ENCODE measurements at places on chromosomes 11 and 22.
A peak's percentile ranks its signal among the peaks of the same experiment; 100 is the strongest.

- no peaks in the 10 kb centered on the region for H3K36me3 ChIP-seq
- no peak overlapping the region for H3K4me3 ChIP-seq
- H3K27me3 ChIP-seq, result peaks cover 22% of the 10 kb centered on the region
Observed at GRCh38 chr22:27730641-27731433, 70.7 kb downstream of the MN1 start.

- H3K36me3 ChIP-seq, result peaks cover 3% of the 10 kb centered on the region
- no peaks in the 10 kb centered on the region for H3K27me3 ChIP-seq
- H3K4me1 ChIP-seq, result peaks cover 10% of the 10 kb centered on the region
- no peak overlapping the region for H3K4me3 ChIP-seq
- H3K27ac ChIP-seq, result no peak overlapping the region
- DNase-seq, result no peak
Observed at GRCh38 chr22:46062232-46062615, 85.3 kb upstream of the WNT7B start.

DNA sequence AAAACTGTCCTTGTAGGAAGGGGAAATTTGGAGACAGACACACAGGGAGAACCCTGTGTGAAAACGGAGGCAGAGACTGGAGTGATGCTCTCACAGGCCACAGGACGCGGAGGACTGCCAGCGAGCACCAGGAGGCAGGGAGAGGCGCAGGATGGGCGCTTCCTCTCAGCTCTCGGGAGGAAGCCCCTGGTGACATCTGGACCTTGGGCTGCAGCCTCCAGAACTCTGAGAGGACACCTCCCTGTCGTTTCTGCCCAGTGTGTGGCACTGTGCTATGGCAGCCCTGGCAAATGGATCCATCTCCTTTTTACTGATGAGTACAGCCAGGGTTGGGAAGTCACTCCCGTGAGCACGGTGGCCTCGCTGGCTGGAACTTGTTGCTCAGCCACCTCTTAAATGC is 73.9 kb downstream of the LRRC32 start:
- peaks cover 5% of the 10 kb centered on the region for H3K27me3 ChIP-seq
- peaks cover 7% of the 10 kb centered on the region for H3K4me1 ChIP-seq
- DNase-seq, result no peak
- H3K36me3 ChIP-seq, result no peaks in the 10 kb centered on the region

DNA sequence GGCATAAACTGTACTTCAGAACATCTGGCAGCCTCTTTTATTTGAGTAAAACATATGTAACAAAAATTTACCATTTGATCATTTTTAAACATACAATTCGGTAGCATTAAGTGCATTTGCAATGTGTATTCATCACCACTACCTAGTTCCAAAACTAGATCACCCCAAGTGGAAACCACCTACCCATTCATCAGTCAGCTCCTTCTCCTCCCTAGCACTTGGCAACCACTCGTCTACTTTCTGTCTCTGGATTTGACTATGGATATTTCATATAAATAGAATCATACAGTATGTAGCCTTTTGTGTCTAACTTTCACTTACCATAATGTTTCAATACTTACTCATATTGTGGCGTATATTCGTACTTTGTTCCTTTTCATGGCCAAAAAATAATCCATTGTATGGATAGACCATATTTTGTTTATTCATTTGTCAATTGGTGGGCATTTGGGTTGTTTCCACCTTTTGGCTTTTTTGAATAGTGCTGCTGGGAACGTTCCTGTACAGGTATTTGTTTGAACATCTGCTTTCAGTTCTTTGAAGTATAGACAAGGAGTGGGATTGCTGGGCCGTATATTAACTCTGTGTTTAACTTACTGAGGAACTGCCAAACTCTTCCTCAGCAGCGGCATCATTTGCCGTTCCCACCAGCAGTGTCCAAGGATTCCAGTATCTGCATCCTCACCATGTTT is 27.2 kb upstream of the ADORA2A start:
- H3K27me3 ChIP-seq, result no peaks in the 10 kb centered on the region
- no peak overlapping the region for H3K4me3 ChIP-seq
- peaks cover 33% of the 10 kb centered on the region for H3K4me1 ChIP-seq
- H3K36me3 ChIP-seq, result peaks cover 12% of the 10 kb centered on the region

- no peaks in the 10 kb centered on the region for H3K27me3 ChIP-seq
- H3K4me1 ChIP-seq, result no peaks in the 10 kb centered on the region
- no peak for DNase-seq
- H3K36me3 ChIP-seq, result no peaks in the 10 kb centered on the region
Observed at GRCh38 chr11:47433157-47433556, 6.9 kb upstream of the PSMC3 start.

DNA sequence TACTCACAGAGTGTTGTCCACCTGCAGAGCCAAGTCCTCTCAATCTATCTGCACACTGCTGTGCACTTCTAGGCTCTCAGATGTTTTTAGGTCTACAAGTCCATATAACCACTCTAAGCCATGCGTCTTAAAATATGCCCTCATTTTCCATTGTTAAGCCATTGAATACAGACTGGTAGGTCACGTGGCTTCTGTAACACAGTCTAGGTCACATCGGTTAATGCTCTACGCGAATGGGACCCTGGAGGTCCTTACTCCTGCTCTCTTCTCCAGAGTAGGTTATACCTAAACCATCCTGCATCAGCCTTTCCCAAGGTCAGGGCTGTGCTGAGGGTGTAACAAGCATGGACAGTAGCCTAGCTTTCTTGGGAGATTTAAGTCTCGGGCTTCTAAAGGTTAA is 819 bp downstream of the JAML start:
- no peak overlapping the region for H3K27ac ChIP-seq
- no peaks in the 10 kb centered on the region for H3K36me3 ChIP-seq
- no peaks in the 10 kb centered on the region for H3K4me1 ChIP-seq

DNA sequence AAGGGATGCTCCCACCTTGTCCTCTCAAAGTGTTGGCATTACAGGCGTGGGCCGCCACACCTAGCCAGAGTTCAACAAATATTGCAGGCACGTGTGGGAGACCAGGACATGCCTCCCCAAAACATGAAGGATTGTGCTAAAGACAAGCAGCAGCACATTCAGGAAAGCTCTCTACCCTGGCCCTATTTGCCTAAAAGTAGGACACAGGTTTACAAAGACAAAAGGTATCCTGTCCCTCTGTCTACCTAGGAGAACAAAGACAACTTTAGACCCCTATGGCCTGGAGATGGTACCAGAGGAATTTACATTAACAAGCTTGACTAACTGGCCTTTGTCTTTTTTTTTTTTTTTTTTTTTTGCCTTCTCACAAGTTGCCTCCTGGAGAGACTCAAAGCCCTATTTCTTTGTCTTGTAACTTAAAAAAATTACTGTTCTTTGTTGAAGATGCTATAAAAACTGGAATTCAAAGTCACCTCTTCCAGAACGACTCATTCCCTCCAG is 859 bp upstream of the ACCS start:
- H3K4me1 ChIP-seq, result peaks cover 3% of the 10 kb centered on the region
- H3K27ac ChIP-seq, result no peak overlapping the region
- H3K36me3 ChIP-seq, result no peaks in the 10 kb centered on the region
- DNase-seq, result no peak
- peaks cover 3% of the 10 kb centered on the region for H3K27me3 ChIP-seq

DNA sequence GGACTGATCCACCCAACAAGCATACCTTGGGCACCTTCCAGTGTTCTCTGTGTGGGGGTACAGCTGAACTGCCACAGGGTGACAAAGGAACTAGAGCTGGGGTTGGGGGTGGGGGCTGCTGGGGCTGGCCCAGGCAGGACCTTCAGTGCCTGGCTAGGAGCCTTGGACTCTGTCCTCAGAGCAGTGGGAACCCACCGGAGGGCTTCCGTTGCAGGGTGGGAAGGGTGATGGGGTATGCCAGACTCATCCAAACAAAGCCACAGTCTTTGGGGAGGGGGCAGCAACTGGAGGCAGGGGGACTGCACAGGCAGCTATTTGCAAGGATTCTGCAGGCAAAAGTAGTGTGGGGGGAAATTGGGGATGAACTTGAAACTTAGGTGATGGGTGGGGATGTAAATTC is 35.7 kb upstream of the CLDN5 start:
- H3K27me3 ChIP-seq, result peaks cover 18% of the 10 kb centered on the region
- no peaks in the 10 kb centered on the region for H3K4me1 ChIP-seq
- no peak for DNase-seq

DNA sequence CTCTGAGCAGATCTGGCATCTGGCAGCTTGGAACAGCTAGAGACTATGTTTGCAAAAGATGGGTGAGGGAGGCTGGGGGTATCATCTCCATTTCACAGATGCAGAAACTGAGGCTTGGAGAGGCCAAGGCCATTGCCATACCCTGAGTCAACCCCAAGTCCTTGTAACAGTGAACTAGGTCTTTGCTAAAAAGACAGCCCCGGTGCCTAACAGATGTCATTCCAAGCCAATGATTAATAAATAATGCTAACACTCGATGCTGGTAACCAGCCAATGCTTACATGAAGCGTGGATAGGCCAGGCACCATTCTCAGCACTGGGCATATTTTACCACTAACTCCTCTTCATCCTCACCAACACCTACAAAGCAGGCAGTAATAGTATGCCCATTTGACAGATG is 164.0 kb downstream of the MN1 start:
- no peaks in the 10 kb centered on the region for H3K36me3 ChIP-seq
- DNase-seq, result peak; percentile 28
- no peak overlapping the region for H3K27ac ChIP-seq
- H3K27me3 ChIP-seq, result peaks cover 45% of the 10 kb centered on the region
- no peak overlapping the region for H3K4me3 ChIP-seq

GRCh38 chr11:8811571-8811970 is 99.4 kb upstream of the AKIP1 start:
- DNase-seq, result peak; percentile 72
- H3K4me3 ChIP-seq, result no peak overlapping the region
- H3K36me3 ChIP-seq, result peaks cover 3% of the 10 kb centered on the region
- H3K27me3 ChIP-seq, result no peaks in the 10 kb centered on the region
- H3K4me1 ChIP-seq, result peaks cover 44% of the 10 kb centered on the region
- H3K27ac ChIP-seq, result peak overlapping the region; percentile 90

GRCh38 chr22:38423512-38424503 is 31.2 kb downstream of the KCNJ4 start:
- DNase-seq, result no peak
- peaks cover 17% of the 10 kb centered on the region for H3K27me3 ChIP-seq
- no peak overlapping the region for H3K27ac ChIP-seq
- no peaks in the 10 kb centered on the region for H3K4me1 ChIP-seq
- H3K4me3 ChIP-seq, result no peak overlapping the region
